ENCODE measurements at places on chromosomes 16 and 17. TPM values are rescaled to one million over a fixed set of nuclear protein-coding genes. Genes with fewer than 3 reads are reported as not detected.

The CSF3 gene
- not detected for polyA plus RNA-seq

The PLXDC1 gene
- 207 TPM for polyA plus RNA-seq

The RMI2 gene
- polyA plus RNA-seq: 1.8 TPM

The DHX8 gene
- polyA plus RNA-seq: 111 TPM

The KRT33B gene
- not detected for polyA plus RNA-seq

Data from Purkinje cell (primary cell).